ENCODE measurements at places on chromosomes 11 and 22.

DNA sequence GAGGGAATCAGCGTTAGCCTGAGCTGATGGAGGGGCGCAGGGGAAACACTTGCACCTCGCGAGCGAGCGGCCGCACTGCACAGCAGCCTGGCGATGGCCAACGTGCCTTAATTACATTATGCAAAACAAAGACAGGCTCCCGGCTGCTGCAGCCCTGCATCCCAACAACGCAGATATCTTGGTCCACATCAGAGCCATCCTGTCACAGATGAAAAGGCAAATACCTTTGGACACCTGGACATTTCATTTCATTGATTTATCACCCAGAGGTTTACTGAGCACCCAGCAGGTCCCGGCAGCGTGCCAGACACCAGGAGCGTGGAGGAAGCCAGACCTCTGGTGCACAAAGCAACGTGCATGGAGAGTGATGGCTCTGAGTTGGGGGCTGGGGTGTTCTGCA, 843.0 kb downstream of the TBC1D22A start:
- DNase-seq = no peak

- no peak for DNase-seq
Observed at GRCh38 chr11:945986-946385, 20.3 kb downstream of the AP2A2 start.

DNA sequence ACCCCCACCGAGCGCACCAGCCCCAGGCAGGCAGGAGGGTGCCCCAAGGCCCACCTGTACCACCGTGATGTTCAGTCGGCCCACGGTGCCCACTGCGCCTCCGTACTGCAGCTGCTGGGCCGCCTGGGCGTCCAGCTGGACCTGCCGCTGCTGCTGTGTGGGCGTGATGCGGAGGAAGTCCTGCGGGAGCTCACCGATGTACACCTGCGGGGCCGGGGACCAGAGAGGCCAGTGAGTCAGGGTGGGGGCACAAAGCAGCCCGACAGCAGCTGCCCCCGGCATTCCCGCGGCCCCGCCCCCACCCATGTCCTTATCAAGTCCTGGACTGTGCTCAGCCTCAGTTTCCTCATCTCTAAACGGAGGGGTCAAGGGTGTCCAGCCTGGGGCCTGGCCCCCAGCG, 13.8 kb downstream of the TOLLIP start:
- DNase-seq = no peak

- DNase-seq = no peak
Observed at GRCh38 chr11:63015521-63016215, at the start of gene SLC22A8. Gene SLC22A8 (minus strand): TSS chr11:63015841. CDS start chr11:63014958, 883 bp downstream.

- no peak for DNase-seq
Observed at GRCh38 chr11:41536021-41536568, 76.6 kb upstream of the LRRC4C start.

DNA sequence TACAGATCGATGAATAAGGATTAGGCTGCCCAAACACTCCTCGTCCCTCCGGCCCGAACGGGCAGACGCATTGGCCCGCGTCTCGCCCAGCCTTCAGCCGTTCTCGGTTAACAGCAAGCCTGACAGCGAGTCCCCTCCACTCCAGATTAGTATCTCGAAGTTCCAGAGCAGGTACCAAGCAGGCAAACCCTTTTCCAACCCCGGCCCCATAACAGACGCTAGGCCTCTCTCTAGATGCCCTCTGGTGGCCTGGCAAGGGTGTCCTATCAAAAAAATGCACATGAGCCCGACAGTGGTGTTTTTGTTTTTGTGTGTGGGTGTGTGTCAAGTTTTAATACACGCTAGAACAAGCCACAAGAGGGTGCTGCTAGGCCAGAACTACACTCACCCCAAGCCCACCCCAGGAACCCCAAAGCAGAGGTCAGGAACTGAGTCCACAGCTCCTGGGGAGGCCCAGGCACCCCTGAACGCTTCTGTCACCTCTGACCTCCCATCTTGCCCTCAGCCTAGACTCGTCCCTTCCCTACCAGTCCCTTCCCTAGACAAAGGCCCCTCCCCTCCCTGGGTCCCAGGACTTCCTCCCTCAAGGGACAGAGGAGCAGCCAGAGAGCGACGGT, 658 bp upstream of the ARFGAP2 start:
- DNase-seq = peak; percentile 78

DNA sequence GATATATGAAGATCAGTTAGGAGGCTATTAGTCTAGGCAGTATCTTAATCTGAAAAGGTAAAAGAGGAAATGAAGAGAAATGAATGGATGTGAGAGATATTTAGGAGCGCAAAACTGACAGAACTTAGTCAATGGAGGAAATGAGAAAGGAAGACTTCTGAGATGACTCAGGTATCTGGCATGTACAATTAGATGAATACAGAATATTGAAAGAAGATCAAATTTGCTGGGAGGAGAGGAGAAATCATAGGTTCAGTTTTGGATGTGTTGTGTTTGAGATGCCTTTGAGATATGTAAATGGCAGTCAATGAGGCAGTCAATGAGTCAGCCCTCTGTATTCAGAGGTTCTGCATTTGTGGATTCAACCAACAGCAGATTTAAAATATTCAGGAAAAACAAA, 42.9 kb upstream of the GAB2 start:
- no peak for DNase-seq

DNA sequence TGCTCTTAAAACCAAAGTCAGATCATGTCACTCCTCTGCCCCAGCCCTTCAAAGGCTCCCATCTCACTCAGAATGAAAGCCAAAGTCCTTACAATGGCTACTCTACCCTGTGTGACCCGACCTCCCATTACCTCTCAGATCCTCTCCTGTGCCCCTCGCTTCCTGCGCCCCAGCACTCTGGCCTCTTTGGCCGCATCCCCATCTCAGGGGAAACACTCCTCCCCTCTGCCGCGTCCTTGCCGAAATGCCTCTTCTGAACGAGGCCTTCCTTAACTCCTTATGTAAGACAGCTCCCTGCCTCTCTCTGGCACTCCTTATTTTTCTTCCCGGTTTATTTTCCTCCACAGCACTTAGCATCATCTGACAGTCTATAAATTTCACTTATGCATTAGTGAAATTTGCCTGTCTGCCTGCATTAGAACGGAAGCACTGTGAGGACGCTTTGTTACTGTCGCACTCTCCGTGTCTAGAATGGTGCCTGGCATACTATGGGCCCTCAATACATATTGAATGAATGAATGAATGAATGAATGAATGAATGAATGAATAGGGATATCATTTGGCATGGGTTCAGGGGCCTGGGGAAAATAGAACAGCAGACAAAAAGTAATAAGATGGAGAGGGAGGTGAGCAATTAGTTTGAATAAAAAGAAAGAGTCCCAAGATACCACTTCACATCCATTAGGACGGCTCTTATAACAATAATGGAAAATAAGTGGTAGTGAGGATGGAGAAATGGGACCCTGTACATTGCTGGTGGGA, 137.8 kb downstream of the CEP164 start:
- DNase-seq = no peak

- DNase-seq = no peak
Observed at GRCh38 chr11:68008381-68009337, 1.5 kb upstream of the ALDH3B1 start.

- no peak for DNase-seq
Observed at GRCh38 chr11:3197044-3197695, 21.4 kb downstream of the MRGPRG start.

GRCh38 chr11:69337211-69337721, 43.3 kb downstream of the MYEOV start:
- peak; percentile 33 for DNase-seq

GRCh38 chr11:45538363-45538762, 127.1 kb downstream of the CHST1 start:
- no peak for DNase-seq

GRCh38 chr22:47064016-47064415, 301.6 kb downstream of the TBC1D22A start:
- no peak for DNase-seq

DNA sequence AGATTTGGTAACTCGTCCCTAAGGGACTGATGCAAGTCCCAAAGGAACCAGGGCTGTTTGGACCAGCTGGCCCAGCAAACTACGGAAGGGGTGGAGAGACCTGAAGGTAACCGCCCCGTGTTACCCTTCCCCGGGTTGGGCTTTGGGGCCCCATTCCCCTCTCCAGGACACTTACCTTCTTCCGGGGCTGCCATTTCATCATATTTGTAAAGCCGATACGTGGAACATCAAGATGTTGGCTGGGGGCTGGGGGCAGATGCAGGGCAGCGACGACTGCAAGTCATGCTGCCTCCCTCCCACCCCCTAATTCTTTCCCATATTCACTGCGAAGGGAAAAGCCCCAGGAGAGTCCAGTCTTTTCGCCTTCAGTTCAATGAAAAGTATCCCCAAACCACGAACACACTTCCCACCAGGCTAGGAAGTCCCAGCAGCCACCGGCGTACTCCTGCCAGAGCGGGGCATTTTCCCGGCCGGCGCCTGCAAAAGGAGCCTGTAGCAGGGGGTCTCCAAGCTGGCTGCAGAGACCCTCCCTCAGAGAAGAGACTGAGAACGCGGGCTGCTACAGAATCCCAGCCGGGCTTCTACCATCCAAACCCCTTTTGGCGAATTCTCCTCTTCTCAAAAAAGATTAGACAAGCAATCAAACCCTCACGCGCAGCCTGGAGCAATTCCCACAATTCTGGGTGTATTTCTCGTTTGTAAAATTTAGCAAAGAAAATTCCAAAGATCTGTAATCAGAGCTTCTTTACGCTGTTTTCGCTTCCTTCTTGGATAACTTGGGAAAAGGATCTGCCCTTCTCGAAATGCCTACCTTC, 236.7 kb downstream of the TTC28 start:
- DNase-seq = peak; percentile 19

GRCh38 chr11:62687508-62688396, 1.6 kb downstream of the LRRN4CL start:
- DNase-seq = no peak

- no peak for DNase-seq
Observed at GRCh38 chr22:28570696-28571373, 108.8 kb downstream of the TTC28 start.

DNA sequence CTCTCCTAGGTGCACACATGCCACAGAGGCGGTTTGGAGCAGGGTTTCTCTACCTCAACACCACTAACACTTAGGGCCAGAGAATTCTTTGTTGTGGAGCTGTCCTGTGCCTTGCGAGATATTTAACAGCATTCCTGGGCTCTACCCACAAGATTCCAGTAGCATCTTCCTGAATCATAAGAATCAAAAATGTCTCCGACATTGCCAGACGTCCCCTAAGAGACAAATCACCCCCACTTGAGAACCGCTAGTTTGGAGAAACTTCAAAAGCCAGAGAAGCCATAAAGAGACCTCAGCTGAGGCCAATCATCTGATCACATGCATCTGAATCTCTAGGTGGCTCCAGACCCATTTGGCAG, 16.1 kb downstream of the MFNG start:
- DNase-seq = no peak

DNA sequence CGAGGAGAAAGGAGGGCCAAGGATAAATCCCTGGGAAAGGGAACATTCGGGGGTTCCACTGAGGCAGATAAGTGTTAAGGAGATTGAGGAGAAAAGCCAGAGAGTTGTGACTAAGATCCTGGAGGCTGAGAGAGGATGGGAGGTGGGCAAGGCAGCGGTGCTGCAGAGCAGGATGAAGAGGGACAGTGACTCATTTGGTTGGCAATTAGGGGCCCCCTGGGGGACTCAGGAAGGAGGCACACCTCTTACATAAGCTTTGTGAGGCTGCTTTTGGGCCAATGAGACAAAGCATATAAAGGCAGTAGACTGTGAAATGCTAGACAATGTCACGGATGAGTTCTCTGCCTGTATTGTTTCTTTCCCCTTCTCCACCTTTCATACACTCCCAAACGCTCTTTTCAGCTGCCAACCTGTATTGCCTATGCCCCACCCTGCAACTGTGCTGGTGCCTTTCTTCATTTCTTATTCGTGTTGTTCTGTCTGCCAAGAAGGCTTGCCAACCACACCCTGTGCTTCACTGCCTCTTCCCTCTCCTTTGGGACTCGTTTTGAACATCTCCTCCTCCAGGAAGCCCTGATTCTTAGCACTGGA, 246.8 kb upstream of the KIRREL3 start:
- no peak for DNase-seq

GRCh38 chr22:20663137-20663828, 110.6 kb upstream of the SERPIND1 start:
- no peak for DNase-seq

DNA sequence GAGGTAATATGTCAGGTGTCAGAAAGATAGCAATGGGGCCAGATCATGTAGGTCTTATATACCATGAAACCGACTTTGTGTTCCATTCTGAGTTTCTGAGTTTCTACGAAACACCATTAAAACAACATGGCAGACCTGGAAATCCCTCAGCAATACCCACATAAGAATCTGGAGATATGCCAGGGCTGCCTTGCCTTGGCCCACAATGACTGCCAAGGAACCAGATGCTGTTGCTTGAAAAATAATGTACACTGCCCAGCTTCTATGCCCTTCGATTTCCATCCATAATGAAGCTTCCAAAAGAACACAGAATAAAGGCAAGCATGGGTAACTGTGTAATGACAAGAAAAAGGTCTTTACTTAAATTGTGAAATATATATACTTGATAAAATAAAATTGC, 277.4 kb downstream of the SOX6 start:
- DNase-seq = no peak

- no peak for DNase-seq
Observed at GRCh38 chr22:50479721-50480120, 1.6 kb upstream of the ADM2 start.

- DNase-seq = no peak
Observed at GRCh38 chr11:66589996-66590675, 2.7 kb downstream of the CCDC87 start.

- DNase-seq = no peak
Observed at GRCh38 chr11:88117281-88117858, 57.9 kb downstream of the RAB38 start.

DNA sequence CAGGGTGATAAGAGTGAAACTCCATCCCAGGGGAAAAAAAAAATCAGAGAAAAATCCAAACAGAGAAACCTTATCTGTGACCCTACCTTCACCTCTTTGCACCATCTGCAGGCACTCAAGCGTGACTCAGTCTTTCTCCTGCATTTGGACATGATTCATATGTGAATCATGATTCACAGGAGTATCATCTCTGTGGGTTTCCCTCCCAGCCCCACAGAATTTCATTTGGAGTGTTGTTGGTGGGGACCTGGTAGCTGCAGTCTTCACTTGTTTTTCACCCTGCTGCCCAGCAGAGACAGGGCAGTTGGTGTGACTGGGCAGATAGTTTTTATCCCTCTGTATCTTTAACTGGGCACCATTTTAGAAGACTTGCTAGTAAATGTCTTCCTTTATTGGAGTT, 75.7 kb downstream of the DEPDC5 start:
- peak; percentile 70 for DNase-seq

DNA sequence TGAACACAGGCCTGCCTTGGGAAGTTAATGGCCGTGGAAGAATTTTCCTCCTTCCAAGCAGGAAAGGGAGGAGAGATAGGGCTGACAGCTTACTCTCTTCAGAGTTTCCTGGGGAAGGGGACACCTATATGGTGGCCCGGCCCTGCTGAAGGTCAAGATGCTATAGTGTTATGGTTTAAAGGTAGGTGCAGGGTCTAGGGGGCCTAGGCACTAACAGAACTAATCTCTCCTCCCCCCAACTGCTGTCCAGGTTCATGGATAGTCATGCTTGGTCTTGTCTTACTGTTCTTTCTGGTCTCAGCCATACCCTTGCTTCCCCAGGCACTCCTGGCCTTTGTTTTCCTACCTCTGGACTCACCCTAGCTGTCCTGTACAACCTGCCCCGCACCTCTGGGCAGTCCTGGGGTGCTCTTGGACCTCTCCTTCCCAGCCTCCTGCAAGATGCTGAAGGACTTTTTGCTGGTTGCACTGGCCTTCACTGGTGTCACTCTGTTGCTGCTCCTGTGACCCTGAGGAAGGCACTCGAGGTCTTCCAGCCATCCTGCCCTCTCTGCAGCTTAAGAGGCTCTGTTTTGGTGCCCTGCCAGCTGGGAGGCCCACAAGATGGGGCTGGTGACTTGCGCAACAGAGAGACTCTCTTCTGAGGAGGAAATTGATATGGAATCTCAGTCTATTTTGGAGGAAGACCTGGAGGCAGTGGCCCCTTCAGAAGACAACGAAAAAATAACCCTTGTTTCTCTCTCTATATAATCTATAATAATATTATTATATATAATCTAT, 17.9 kb downstream of the SEC14L3 start:
- DNase-seq = no peak

Measured in stimulated activated CD4-positive, alpha-beta T cell treated with anti-CD3 and anti-CD28 coated beads, Interleukin-1b, Interleukin-23, amount 100 ng/mL, for 48 hours (primary cell).